ENCODE measurements at places on chromosomes 6 and 20.

GRCh38 chr20:39338469-39339376 is 376.6 kb downstream of the DHX35 start:
- peak; percentile 50 for DNase-seq

GRCh38 chr20:41587523-41587922 is 30.7 kb downstream of the CHD6 start:
- no peak for DNase-seq

- DNase-seq: no peak
Observed at GRCh38 chr20:39829661-39830060, 859.4 kb downstream of the MAFB start.

DNA sequence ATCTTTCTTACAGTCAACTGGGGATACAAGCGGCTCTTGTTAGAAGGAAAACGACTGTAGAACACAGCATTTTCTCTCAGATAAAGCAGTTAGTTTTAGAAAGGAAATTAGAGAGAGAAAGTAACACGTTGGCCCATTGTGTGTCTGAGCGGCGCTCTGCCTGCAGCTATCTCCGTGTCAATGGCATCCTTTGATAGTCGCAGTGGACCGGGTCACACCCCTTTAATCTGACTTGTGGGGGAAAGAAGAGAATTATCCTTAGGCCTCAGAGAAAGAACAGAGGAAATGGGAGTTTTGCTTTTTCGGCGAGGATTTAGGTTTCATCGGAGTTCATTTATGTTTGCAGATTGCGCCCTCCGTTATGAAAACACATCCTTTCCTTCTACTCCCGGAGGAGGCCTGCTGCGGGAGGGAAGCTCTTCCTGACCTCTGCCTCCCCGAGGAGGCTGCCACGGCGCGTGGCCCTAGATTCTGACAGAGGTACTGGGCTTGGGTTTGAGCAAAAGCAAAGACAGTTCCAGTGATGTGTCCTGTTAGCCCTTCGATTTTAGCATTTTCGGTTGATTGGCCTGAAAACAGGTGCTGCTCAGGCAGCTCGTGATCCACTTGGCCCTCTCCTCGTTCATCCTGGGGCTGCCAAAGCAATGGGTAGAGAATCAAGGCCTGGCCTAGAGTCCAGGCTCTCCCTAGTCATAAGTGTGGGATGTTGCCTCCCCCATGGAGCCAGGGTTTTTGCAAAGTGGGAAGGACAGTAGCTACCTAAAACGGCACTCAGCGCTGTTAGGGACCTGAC is 74.9 kb downstream of the ZDHHC14 start:
- DNase-seq: no peak

DNA sequence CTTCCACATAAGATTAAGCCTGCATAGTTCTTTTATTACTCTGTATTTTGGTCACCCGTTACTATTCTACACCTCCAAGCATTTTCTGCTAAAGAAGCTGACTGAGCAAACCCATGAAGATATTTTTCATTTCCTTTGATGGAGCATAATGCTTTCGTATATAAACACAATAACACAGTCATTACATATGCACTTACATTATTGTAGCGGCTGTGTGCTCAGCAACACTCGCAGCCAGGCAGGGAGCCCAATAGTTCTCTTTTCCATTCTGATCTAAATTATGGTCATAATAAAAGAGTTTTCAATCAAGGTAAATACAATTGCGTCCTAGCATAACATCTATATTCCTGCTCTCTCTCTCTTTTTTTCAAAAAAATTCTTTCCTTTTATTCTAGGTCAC is 69.6 kb upstream of the TFB1M start:
- no peak for DNase-seq

DNA sequence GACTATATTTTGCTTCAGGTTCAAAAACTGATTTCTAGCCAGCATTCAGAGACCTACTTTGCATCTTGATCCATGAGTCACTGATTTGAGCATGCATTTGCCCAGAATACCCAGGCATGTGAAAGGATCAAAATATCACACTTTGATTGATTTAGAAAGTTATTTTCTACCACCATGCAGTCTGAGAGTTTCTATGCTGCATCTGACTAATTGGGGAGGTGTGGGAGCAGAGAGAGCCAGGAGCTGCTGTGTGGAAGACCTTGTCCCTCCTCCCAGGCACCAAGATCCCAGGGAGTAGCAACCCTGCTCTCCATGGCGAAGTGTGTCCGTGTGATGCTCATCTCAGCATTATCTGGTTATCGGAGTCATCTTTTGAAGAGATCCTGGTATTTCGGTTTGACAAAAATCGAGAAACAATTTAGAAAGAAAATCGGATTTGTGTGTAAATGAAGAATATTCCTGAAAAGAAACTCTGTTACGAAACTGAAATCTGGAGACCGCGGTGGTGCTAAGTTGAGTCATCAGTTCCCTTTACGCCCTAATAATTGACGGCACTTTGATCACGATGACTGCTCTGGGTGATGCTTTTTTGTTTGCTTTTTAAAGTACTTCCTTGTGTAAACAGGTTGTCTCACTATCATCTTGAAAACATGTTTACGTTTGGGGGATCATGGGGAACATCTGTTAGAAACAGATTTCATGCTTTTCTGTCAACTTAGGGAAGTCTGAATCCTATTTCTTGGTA is 193.4 kb downstream of the BACH2 start:
- DNase-seq: no peak

DNA sequence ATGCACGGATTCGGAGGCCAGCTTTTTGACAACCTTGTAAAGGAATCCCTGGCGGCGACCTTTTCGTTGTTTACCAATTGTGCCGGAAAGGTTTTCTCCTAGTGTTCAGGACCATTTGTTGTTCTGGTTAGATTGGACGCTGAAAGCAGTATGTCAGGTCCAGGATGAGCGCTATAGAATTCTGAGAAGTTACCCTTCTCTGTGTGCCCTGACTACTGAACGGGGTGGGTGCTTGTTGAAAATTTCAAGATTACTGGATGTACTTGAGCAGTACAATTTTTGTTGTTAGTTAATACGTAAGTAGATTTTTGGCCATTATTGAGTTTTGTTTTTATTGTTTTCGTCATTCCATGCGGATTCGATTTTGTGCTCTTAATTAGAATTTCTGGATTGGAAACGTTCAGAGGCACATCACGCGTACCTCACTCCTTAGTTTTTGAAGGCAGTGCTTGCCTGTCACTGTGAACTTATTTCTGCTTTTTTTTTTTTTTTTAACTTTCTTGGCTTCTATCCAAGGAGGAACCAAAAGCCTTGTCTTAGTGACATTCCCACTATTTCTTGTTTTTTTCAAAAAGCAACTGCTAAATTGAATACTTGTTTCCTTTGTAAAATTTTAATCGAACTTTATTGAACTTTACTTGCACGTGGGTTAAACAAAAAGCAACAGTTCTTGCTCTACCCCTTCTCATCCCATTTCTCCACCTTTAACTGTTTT is 898 bp downstream of the XRN2 start:
- peak; percentile 84 for DNase-seq

DNA sequence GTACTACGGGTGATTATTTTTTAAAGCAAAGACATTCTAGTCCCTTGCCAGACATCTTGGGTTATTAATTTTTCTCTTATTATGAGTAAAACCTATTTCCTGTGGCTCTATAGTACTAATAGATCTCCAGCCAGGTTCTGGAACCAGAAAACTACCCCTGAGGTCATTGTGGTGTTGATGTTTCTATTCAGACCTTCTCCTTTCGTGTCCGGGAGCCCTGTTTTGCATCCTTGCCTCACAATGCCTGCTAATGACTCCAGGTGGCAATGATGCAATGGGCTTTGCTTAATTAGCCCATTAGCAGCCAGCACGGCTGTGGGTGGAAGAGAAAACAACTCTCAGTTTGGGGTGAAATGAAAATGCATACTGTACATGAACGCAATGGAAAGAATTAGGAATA is 62.9 kb upstream of the ARG1 start:
- DNase-seq: no peak

GRCh38 chr6:165834613-165835259 is 171.7 kb upstream of the PDE10A start:
- no peak for DNase-seq

DNA sequence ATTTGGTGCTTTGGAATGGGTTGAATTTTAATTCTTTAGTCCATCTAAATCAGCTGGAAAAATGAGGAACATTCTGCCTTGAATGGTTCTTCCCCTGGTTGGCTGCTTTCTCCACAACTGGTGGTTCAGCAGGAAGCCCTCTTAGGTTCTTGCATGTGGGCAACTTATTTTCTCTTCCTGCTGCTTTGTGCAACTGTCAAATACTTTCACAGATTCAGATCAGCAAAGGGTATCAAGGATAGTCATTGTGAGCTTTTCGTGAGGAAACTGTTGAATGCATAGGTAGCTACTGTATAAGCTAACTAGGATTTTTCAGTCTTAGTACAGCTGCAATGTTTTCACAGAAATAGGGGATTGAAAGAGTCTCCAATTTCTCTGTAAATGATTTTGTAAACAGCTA is 72.9 kb upstream of the MRAP2 start:
- DNase-seq: no peak

- peak; percentile 96 for DNase-seq
Observed at GRCh38 chr6:49531774-49532569, 18.5 kb upstream of the C6orf141 start.

DNA sequence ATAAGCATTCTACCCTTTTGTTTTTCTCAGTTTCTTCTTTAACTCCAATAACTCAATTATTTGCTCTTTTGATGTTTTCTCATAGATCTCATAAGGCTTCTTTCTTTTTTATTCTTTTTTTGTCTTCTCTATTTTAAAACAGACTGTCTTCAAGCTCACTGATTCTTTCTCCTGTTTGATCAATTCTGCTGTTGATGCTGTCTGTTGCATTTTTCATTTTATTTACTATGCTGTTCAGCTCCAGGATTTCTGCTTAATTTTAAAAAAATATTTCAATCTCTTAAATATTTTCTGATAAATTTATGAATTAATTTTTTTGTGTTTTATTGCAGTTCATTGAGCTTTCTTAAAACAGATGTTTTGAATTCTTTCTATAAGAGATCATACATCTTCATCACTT is 48.1 kb upstream of the SNAP91 start:
- DNase-seq: no peak

- no peak for DNase-seq
Observed at GRCh38 chr6:14516956-14517355, 399.4 kb downstream of the CD83 start.

- DNase-seq: no peak
Observed at GRCh38 chr6:109313139-109313538, 69.1 kb downstream of the CD164 start.

GRCh38 chr20:25256226-25256859 is 8.5 kb downstream of the PYGB start:
- no peak for DNase-seq

DNA sequence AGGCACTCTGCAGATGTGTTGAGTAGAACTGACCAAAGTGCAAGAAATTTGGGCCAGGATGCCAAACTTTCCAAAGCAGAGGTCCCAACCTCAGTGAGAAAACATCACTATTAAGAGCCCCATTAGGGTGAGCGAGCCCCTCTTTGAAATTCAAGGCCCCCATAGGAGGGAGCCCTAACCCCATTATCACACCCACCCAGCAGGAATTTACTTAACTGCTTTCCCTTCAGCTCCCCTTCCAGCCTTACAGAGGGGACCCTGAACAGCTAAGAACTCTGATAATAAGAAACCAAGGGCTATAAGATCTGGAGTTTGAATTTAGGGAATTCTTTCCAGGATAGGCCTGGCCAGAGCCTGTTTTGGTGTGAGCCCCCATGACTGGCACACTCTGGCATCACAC is 130.6 kb downstream of the NFATC2 start:
- DNase-seq: no peak

DNA sequence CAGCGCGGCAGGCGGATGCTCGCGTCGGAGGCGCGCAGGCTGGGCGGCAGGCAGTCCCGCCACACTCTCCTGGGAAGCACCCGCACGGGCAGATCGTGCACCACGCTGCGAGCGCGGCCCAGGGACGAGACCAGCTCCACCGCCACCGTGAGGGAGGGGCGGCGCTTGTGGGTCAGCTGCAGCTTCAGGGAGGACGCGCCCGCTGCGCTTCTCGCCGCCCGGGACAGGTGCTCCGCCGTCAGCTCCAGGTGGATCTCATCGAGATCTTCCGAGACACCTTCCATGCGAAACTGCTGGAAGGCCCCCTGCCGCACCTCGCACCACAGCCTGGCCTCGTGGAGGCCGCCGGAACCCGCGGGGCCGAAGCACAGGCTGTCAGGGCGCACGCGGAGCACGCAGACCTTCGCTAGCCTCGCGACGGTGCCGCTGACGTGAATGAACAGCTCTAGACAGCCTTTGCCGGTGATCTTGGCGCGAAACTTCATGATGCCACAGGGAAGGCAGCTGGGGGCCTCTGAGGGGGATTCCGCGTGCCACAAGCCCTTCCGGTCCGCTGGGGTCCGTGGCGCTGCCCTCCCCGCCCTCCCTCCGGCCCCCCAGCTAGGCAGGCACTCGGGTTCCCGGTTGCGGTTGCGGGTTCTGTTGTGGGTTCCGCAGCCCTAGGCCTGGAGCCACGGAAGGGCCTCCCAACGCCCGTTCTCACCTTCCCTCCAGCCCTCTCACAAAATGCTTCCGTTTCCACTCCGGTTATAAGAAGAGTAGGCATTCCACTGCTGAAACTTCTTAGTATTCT is at the start of gene HUS1B:
HUS1B (minus strand) TSS at position 641 of the 793 bp plus-strand sequence; CDS start at position 485, 156 bp downstream.
- no peak for DNase-seq
